ENCODE measurements at places on chromosomes 3 and 15.

DNA sequence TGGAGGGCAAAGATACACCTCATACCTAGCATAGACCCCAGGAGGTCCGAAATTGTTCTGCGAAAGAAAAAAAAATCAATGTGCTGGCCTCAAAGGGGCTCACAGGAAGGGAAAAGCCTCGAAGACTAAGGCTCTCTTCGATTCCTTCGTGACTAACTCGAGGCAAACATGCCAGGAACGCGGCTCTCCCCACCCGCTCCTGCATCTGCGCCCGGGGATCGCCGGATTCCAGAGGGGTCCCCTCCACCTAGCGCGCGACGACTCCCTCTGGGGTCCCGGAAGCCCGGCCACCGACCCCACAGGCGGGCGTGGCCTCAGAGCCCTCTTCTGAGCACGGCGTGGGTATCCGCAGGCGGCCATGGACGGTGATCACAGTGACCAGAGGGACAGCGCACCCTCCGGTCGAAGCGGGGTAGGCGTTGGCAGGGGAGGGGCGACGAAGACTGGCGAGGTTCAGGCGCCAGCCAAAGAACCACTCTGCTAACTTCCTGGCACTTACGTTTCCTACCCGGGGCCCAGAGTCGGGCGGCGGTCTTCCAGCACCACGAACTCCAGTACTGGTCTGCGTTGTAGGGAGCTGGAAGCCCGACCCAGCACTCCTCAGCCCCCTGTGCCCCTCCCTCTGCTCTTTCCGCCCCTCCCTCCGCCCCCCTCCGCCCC is 515 bp upstream of the EIF3J start:
- peak; percentile 37 for DNase-seq

GRCh38 chr3:100635273-100635701 is 25.9 kb downstream of the ADGRG7 start:
- no peak for DNase-seq

GRCh38 chr3:42214064-42214463 is 51.9 kb downstream of the CCK start:
- DNase-seq: no peak

- no peak for DNase-seq
Measured at GRCh38 chr3:197830308-197830966, 39.4 kb downstream of the LRCH3 start.

- DNase-seq: no peak
Measured at GRCh38 chr3:25904206-25904605, 114.3 kb downstream of the OXSM start.

GRCh38 chr3:193016437-193016901 is 98.8 kb upstream of the MB21D2 start:
- no peak for DNase-seq

DNA sequence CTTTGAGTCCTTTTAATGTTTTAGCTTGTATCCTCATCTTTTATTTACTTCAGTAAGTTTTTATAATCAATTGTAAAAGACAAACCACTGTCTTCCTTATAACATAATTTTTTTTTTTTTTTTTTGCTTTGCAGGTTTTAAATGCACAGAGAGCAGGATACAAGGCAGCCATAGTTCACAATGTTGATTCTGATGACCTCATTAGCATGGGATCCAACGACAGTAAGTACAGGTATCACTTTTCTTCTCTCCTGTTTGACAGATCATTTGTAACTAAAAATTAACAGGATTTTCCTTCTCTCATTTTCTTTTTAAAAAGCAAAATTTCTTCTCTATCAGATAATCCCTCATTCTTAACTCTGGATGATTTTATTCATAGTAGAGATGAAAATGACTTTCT is 75.4 kb downstream of the PFN2 start:
- DNase-seq: no peak

DNA sequence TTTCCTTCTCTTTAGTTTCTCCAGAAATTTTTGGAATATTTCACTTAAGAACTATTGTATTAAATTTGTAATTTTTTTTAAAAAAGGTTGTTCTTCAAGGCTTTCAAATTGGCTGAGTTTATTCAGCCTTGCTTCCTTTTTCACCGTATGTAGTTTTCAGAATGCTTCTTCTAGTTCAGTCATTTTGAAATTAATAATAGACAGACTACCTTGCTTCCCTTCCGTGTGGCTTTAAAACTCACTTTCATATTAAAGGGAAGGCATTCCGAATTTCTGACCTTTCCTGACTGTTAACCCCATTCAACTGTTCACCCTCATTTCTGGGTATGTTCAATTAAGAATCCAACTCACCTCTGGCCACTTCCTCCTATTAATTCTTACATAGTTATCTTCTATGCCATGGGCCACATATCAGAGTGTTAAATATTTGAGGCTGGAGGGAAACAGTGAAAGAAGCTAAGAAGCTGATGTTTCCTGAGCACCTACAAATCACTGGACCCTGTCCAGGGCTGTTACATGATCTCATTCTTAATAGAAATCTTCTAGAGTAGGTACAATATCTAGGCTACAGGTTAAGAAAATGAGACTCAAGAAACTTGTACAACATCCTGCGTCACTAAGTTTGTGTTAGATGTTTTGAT is 237.5 kb downstream of the P3H2 start:
- DNase-seq: no peak

DNA sequence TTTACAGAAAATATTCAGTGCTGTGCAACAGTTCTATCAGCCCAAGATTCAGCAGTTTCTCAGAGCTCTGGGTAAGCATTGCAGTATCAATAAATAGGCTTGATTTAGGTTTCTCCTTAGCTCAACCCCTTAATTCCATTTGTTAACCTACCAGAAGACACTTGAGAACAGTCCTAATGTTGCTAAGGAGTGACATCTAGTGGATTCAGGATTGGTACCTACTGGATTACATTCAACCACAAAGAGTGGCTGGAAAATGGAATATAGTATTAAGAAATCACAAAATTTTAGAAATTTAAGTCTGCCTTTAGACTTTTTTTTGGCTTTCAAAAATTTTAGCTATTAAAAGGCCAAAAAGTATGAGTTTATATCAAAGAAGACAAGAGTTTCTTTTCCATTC is 34.7 kb downstream of the POLG start:
- DNase-seq: peak; percentile 23

DNA sequence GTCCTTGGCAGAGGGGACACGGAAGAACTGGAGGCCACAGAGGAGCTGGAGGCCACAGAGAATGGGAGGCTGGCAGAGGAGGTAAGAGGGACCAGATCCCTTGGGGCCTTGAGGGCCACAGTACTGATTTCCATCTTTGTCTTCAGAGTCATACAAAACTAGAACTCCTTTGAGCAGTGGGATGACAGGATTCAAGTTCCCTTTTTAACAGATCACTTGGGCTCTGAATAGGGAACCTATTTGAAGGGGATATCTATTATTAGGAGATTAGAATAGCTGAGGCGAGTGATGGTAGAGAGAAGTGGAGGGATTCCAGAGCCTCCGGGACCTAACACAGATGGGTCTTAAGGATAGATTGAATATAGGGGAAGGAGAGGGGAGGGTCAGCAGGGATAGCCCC is 55.7 kb downstream of the OXNAD1 start:
- no peak for DNase-seq

- no peak for DNase-seq
Measured at GRCh38 chr15:48596415-48596814, 49.1 kb downstream of the FBN1 start.

DNA sequence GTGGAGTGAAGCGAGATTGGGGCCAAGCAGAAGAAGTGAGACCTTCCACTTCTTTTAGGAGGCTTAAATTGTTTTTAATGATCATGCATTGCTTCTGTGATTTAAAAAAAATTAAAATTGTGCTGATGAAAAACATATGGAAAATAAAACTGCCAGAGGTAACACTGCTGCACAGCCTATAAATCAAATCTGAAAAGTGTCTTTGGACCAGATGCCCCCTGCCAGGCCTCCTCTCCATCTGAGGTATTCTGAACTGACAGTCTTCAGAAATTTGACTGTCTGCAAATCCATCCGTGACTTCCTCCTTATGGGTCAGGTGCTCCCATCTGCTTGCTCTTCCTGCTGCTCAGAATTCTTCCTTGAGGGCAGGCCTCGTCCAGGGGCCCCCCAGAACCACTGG is 108.5 kb upstream of the NR2E3 start:
- DNase-seq: no peak

DNA sequence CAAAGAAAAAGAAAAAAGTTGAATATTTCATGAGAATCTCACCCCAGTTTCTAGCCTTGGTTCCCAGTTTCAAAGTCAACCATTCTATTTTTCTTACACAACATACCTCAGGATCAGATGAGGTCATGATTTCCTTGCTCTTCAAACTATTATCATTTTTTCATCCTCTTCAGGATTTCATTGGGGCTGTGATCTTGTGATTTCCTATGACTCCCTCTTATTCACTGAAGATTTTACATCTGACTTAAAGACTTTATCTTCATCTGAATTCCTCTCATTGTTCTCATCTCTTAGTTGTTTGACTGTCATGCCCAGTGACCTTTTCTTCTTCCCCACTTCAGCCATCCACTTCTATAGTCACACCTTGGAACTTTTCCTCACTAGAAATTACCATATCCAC is 3.1 kb upstream of the C3orf33 start:
- DNase-seq: no peak

- DNase-seq: no peak
Measured at GRCh38 chr15:98537516-98538060, 110.8 kb upstream of the IGF1R start.

GRCh38 chr15:94119298-94119811 is 112.0 kb upstream of the MCTP2 start:
- DNase-seq: no peak

DNA sequence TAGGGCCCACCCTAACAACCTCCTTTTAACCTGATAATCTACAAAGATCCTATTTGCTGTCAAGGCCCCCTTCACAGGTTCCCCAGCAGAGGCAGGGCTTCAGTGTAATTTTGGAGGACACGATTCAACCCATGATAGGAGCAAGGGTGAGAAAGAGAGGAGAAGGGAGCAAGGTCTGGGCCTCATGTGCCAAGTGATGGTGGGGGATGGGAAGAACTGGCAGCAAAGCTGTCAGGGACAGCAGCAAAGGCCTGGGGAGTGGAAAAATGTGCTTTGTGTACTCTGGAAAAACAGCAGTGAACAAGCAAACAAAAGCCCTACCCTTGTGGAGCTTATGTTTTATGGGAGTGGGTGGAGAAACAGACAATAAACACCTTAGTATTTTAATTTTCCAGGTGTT is 2.7 kb upstream of the GALNT15 start:
- no peak for DNase-seq

GRCh38 chr15:101476756-101477155 is 12.8 kb downstream of the PCSK6 start:
- DNase-seq: no peak

GRCh38 chr3:9685216-9686049 is 18.2 kb upstream of the CPNE9 start:
- no peak for DNase-seq

DNA sequence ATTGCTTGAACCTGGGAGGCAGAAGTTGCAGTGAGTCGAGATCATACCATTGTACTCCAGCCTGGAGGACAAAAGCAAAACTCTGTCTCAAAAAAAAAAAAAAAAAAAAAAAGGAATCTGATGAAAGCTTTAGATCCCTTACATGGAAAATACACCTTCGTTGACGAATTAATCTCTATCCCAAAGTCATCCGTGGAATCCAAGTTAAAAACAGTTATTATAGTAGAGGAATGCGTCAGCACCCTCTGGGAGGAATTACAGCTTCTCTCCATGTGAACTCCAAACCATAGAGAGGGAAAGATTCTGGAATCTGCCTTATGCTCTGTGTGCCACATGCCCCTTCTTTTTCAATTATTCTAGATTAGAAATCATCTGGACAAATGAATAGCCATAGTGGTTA is 192.3 kb upstream of the C2CD4B start:
- DNase-seq: no peak

DNA sequence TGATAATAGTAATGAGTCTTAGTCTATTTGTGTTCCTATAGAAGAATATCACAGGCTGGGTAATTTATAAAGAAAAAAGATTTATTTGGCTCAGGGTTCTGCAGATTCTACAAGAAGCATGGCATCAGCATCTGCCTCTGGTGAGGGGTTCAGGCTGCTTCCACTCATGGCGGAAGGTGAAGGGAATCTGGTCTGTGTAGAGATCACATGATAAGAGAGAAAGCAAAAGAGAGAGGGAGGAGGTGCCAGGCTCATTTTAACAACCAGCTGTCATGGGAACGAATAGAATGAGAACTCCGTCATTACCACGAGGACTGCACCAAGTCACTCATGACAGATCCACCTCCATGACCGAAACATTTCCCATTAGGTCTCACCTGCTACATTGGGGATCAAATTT is 664.0 kb upstream of the SGO1 start:
- DNase-seq: no peak

- no peak for DNase-seq
Measured at GRCh38 chr15:53739651-53740050, 19.8 kb downstream of the WDR72 start.

- DNase-seq: peak; percentile 46
Measured at GRCh38 chr3:71345429-71346040, 238.0 kb downstream of the FOXP1 start.

- no peak for DNase-seq
Measured at GRCh38 chr3:196348698-196349097, 10.5 kb upstream of the TM4SF19 start.

GRCh38 chr3:188126276-188126675 is 27.7 kb upstream of the LPP start:
- DNase-seq: peak; percentile 52

DNA sequence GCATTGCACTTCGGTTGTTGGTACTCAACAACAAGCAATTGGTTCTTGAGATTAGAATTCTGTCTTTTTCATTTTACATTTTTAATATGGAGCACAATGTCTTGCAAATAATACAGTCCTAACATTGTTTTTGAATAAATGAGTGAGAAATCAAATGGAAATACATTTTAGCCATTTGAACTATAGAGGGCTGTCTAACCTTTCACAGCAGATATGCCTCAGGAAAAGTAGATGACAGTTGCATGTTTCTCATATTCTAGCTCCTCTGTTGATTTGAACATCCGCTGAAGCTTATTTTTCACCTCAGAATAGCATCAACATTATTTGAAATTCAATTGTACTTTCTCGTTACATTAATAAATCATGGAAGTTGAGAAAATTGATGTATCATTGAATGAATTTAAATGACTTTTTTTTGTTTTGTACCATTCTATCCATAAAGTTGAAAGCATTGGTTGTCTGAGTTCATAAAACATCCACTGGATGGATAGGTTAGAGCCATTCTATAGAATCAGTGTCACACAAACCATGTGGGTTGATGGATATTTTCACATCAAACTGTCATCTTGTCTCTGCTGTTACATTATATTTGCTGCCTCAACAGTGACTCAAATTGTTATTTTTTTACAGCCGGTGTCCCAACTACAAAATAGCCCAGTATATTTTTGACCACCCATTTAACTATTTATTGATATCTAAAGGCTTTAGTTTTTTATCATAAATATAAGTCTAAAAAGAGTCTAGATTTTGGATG is 928.3 kb downstream of the NSUN3 start:
- no peak for DNase-seq

DNA sequence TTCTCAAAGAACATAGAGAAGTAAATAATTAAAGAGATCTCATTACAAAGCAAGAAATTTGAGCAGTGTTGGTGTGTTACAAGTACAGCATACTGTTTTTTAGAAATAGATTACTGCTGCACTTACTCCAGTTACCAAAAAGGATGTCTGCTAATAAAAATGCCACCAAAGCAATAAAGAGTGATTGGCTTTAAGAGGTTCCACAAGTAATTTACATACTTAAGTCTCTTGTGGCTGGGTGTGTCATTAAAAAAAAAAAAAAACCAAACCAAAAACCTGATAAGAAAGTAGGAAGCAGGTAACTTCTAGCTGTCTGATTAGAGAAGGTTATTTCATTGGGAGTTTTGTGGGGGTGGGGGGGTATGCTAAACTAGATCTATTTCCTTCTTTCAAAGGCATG is 15.2 kb downstream of the RAB11A start:
- no peak for DNase-seq

Measured in AG04449 (cell line).